GM12892 (cell line): ENCODE measurements at places on chromosomes 1 and 21.

DNA sequence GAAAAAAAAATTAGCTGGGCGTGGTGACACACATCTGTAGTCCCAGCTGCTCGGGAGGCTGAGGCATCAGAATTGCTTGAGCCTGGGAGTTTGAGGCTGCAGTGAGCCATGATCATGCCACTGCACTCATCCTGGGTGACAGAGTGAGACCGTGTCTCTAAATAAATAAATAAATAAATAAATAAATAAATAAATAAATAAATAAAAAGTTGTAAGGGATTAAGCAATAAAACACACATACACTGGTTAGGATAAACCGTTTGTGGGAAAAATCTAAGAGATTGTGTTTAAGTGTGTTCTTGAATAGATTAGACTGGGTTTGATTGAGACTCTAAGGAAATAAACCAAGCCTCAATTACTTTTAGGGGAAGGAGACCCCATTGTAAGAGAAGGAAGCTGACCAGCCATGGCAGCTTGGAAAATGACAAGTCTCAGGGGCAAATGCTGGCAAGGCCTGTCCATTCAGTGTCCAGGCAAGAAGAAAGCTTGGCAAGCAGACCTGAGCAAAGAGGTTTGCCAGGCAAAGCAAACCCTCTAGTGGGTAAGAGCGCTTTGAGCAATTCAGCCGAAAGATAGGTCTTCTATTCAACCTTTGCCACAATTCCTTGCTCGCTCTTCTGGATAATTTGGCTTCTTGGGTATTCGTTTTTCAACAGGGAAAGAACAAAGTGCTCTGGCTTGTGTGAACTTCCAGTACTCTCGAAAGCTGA lies 106.9 kb upstream of the SERBP1 start:
- no peak for DNase-seq

- no peak for DNase-seq
Measured at GRCh38 chr1:67169496-67169895, 3.2 kb downstream of the IL23R start.

DNA sequence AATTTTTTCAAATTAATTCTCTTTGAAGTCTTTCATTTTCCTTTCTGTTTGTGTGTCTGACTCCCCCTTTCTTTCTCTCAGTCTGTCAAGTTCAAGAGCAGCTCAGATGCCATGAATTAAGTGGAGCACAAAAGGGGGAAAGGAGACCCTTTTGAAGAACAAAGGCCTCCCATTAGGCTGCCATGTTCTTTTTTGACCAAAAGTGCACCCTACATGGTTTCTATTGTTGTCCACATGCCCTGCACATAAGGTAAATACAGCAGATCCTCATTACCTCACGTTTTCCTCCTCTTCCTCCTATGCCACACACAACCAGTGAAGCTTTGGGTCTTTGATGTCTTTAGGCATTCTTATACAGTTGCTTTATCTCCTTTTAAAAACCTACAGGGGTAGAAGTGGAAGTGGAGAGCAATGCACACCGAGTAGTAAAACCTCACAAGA lies 47.7 kb downstream of the POU2F1 start:
- no peak for DNase-seq

- DNase-seq = no peak
Measured at GRCh38 chr1:226722240-226722900, 16.7 kb downstream of the ITPKB start.

DNA sequence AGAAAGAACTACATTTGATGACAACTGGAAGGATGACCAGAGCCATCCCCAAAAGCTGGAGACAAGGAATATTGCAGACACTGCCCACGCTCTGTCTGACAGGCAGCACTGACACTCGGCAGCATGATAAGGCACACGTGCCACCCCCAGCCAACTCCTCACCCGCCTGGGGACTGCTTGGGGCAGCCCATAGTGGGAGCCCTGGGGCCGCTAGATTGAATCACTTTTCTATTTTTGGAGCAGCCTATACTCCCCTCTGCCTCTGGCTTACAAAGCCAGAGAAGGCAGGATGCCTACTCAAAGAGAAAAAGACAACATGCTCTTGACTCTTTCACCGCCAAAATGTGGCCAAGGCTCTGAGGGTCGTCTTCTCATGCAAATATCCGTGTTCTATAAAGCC lies 1.3 kb downstream of the SMG5 start:
- DNase-seq = no peak

DNA sequence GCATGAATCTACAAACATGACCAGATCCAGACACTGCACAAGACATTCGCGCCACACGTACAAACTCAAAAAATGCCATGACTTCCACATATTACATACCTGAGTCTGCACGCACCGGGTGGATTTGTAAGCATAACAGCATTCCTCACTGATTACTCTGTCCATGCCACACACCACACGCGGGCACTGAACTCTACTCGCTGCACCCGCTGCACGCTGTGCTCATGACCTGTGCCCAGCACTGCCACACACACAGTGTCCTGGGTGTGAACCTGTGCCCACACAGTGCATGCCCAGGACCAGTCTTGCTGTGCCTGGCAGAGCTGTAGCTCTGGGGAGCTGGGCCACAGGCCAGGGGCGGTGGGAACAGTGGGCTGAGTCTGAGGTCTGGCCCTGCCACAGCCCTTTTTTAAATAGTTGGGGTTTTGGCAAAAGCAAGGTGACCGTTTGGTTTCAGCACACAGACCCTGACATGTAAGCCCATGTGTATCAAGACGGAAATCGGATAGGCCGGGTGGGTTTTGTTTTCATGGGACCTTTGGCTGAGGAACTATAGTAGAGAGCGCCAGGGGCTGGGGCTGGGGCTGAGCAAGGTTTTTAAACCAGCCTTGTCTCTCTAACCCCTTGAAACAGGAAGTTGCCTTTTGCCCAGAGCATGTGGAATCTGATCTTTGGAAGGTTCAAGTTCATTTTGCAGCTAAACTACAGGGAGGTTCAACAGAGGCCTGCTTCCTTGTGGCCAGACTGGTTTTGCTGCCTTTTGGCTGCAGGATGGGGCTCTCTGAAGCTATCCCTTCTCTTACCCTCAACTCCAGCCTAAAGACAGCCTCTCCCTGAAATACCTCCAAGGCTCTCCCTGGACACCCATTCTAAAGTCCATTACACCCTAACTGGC lies 12.3 kb upstream of the GOLT1A start:
- no peak for DNase-seq

- DNase-seq = no peak
Measured at GRCh38 chr1:29861446-29861845, 625.1 kb downstream of the PTPRU start.

GRCh38 chr1:163291461-163291860 lies 30.3 kb upstream of the NUF2 start:
- no peak for DNase-seq

DNA sequence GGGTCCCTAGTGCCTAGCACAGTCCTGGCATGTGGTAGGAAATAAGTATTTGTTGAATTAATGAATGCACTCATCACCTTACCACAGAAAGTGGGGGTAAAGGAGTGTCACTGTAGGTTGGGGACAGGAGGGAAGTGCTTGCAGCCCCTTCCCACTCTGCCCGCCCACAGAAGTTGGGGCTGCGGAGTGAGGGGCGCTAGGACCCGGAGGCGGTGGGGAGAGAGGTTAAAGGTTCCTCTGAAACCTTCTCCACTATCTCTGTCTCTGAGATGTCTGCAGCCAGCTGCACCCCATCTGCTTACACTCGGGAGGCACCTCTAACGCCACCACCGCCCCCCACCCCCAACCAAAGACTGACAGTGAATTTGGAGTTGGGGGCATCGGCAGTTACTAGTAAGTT lies 1.4 kb upstream of the WNT2B start:
- no peak for DNase-seq
